Stimulated activated CD4-positive, alpha-beta T cell treated with anti-CD3 and anti-CD28 coated beads, Interleukin-1b, Interleukin-23, amount 100 ng/mL, for 24 hours (primary cell): ENCODE measurements at places on chromosomes 7 and 10.

- DNase-seq = peak; percentile 65
These were observed 16.9 kb upstream of the ZFAND2A start for GRCh38 chr7:1176891-1177373.

DNA sequence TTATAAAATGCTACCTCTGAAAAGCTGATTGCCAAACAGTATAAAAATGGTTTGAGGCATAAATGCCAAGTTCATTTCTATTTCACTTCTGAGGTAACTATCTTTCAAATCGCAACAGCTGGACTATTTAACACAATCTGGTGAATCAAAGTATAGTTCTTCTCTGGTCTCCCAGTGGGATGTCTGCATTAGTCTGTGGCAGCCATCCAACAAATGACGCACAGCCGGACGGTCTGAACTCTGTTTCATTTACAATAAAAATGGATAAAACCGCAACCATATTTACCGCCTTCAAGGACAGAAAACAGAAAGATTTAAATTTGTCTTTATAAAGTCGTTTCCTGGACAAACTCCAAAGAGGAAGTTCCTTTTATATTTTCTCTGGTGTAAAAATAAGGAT is 41.9 kb downstream of the ENO4 start:
- DNase-seq = no peak

GRCh38 chr7:25118048-25118753 is 6.9 kb downstream of the CYCS start:
- no peak for DNase-seq

DNA sequence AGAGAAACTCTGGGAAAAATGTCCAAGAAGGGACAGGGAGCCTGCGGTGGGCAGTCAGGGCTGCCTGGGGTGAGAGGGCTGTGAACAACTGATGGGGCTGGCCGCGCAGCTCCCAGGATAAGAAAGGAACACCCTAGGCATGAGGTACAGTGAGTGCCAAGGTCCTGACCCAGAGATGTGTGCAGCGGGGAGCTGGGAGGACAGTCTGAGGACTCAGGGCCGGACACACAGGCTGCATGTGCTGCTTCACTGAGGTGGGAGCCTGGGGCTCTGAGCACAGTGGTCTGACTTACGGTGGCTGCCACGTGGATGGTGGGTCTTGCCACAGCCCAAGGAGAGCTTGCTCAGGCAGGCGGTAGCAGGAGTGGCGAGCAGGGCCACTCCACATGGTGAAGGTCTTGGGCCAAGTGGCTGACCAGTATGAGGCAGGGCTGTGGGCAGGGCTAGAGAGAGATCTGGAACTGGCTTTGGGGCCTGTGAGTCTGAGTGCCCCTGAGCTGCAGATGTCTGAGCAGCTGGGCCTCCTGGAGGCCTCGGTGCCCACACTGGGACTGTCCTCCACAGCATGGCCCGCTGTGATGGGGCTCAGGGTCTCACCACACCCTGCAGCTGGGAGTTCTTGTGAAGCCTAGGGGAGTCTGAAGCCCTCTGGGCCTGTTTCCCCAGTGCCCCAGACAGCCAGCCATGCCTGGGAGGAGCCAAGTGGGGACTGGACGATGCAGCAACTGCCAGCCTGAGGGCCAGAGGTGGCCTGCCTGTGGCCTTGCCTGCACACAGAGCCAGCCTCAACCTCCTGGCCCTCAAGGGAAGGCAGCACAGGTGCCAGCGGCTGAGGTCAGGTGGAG is 60.3 kb downstream of the RASGEF1A start:
- DNase-seq = no peak

- no peak for DNase-seq
These were observed 127.7 kb downstream of the ITIH5 start for GRCh38 chr10:7538970-7539654.

- DNase-seq = no peak
These were observed 63.1 kb downstream of the ASB13 start for GRCh38 chr10:5603091-5603847.

GRCh38 chr7:127799535-127800305 is 147.7 kb downstream of the SND1 start:
- DNase-seq = no peak

- no peak for DNase-seq
These were observed 164.2 kb upstream of the ITGB1 start for GRCh38 chr10:33122014-33122809.

GRCh38 chr10:77827366-77827765 is 99.2 kb downstream of the DLG5 start:
- no peak for DNase-seq

DNA sequence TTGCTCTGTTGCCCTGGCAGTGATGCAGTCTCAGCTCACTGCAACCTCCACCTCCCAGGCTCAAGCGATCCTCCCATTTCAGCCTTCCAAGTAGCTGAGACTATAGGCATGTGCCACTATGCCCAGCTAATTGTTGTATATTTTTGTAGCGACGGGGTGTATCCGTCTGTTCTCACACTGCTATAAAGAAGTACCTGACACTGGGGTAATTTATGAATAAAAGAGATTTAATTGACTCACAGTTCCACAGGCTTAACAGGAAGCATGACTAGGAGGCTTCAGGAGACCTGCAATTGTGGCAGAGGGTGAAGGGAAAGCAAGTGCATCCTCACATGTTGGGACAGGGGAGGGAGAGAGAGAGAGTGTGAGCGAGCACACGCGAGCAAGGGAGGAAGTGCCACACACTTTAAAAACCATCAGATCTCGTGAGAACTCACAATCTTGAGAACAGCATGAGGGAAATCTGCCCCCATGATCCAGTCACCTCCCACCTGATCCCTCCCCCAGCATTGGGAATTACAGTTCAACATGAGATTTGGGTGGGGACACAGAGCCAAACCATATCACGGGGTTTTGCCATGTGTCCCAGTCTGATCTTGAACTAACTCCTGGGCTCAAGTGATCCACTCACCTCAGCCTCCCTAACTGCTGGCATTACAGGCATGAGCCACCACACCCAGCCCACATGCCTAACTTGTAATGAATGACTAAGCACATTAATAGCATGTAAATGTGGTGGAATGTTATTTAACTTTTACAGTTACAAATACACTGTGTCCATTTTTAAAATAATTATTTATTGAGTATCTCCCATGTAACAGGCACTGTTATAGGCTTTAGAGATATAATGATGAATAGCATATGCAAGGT is 65.5 kb downstream of the RALA start:
- DNase-seq = no peak

- DNase-seq = no peak
These were observed 40.9 kb downstream of the ITIH5 start for GRCh38 chr10:7625836-7626235.

DNA sequence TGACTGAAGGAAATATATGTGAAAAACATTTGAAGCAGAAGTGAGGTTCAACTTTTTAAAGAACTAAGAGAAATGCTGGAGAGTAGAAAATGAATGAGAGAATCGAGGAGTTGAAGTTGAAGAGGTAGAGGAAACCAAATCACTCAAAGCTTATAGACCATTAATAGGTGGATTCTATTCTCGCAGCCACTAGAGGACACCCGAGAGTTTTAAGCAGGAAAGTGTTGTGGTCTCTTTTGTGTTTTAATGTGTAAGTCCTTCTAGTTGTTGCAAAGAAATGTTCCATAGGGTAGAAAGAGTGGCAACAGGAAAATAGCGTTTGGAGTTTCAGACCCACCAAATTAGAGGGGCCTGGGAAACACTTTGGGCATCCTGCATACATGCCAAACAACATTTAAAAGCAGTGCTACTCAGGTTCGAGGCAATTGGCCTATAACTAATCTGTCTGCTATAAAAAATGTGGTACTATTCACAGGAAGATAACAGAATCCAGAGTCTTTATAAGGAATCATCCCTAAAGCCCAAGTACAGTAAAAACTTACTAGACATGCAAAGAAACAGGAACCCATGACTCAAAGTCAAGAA is 75.3 kb upstream of the TAS2R16 start:
- no peak for DNase-seq

DNA sequence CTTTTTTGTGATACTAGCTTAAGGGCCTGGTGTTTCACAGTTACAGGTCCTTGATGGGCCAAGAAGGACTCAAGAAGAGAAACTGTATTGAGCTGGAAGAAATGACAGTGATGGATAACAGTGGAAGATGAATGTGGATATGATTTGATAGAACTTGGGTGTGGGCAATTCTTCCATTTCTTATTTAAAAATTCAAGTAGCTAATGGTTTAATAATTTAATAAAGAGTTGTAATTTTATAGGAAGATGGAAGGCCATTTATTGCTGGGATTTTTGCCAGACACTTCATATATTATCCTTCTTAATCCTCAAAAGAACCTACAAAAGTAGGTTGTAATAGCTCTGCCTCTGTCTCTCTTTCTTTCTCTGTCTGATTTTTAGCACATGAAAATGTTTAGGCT is 21.3 kb upstream of the AKR1B1 start:
- no peak for DNase-seq
